C1 segment of cervical spinal cord (tissue), 14 donors: ENCODE measurements at places on chromosomes 13 and 19.

DNA sequence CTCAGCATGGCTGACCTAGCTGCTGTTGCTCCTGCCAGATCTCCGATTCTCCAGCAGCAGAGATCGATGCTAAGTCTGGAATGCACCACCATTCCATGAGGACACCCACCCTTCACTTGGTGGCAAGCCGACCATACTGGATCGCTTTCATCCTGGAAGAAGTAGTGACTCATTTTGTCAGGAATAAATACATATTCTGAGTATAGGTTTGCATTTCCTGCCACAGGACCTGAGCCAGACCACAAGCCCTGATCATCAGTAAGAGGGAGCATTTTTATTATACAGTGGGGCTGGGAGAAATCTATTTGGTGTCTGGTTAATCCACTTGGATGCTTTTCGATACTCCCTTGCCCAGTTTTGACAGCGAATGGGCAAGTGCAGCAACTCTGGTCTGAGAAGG, 10.9 kb upstream of the KCTD15 start:
- no peak for DNase-seq

GRCh38 chr13:110706570-110707372, 855 bp upstream of the CARS2 start:
- no peak for DNase-seq

DNA sequence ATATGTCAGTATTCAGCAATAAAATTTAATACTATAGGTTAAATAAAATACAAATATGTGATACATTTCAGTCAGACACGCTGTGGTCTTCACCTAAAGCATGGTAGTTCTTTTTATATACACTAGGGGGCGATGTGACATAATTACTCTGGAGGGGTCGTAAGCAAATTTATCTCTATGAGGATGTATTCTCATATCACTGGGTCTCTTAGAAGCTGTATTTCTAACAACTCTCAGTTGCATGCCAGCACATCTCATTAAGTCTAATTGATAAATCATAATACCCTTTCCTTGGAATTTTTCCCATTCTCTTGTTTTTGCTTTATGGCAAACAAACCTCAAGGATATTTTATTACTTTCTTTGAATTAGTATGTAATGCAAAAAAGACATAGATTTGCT, 3.9 kb upstream of the PCDH17 start:
- DNase-seq: no peak

DNA sequence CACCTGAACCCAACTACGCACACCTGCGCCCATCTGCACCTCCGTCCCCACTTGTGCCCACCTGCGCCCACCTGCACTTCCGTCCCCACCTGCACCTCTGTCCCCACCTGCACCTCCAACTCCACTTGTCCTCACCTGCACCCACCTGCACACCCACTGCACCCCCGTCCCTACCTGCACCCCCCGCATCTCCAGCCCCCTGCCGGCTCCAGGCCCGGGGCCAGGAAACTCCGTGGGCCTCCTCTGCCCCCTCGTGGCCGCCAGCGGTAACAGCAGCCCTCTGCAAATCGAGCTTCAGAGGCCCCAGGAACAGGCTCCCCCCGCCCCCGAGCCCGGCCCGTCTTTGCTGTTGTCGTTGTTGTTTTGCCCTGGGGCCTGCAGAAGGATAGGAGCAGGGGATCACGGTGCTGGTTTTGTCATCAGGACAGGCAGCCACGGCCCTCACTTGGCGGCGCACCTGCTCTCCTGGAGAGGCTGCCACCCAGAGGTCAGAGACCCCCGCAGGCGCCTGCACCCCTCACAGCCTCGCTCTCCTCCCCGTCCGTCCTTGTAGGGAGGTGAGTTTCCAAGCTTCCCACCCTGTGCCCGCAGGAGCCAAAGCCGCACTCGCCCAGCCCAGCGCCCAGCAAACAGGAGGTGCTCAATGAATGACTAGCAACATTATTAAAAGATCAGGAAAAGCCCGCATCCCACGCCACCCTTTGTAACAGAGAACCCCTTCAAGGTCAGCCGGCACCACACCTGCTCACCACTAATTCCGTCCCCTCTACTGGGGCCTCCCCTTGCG, 65.4 kb downstream of the GNG7 start:
- peak; percentile 37 for DNase-seq

- DNase-seq: no peak
Measured at GRCh38 chr13:79445968-79446645, 34.8 kb upstream of the NDFIP2 start.

DNA sequence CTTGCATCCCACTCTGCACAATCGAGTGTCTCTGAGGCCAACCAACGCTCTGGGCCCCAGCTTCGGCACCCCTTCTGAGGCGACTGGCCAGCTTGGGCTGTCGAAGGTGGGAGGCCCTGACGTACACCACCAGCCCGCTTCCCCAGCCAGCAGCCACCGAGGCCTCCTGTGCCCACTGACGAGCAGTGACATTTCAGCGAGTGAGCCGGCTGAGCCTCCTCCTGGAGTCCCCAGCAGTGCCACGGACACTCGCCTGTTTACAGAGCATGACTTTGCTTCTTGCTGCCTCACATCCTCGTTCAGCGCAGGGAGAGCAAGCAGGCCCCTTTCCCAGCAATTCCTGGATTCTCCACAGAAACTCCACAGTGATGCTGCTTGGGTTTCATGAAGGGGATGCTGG, 240.2 kb upstream of the MAB21L1 start:
- no peak for DNase-seq

DNA sequence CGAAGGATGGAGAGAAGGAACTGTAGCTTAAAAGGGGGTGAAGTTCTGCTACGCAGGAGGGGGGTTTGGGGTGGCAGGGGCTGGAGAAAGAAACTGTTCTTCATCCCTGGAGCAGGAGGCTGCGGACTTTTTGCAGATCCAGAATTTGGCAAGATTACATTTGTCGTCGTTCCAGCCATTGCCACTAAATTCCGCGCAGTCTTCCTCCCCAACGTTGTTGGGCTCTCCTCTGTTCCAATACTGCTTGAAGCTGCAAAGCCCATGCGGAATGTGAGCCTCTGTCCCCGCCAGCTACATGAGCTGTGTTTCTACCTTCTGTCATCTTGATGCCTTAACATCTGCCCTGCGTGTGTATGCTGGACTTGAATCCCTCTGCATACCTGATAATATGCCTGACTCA, 4.3 kb downstream of the CD209 start:
- no peak for DNase-seq

DNA sequence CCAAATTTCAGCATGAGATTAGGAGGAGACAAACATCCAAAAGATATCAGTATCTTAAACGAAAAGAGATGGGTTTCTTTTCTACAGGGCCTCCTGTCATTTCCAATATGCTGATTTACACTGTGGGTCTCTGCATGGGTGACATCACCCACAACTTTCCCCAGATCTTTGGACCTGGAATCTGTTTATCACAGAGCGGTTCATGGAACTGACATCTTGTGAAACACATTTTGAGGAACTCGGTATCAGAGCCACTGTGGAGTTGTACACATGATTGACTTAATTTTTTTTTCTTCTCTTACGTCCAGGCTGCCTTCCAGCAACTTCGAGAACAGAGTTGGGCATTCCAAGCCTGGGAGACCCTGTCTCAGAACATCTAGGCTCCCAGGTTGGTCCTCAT, 80.2 kb upstream of the SERP2 start:
- no peak for DNase-seq

- no peak for DNase-seq
Measured at GRCh38 chr19:1164684-1165531, 9.2 kb downstream of the SBNO2 start.

- DNase-seq: no peak
Measured at GRCh38 chr13:105537113-105537512, 998.3 kb downstream of the EFNB2 start.

DNA sequence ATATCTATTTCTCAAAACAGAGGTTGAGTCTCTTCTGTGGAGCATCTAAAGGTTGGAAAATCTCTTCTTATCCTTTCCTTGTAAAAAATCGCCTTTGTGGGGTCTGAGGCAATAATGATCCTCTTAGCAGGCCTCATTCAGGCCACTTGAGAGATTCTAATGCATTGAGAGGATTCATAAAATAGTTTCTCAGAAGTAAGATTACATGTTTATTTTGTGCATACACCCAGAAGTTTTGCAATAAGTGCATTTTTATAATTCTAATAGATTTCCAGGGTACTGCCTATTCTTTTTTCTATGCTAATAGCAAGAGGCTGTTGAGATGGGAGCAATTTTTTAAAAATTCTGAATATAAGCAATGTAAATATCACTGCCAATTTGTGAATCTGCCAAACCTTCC, 342.2 kb upstream of the KLF12 start:
- DNase-seq: no peak

GRCh38 chr19:45144431-45145269, 16.1 kb downstream of the NKPD1 start:
- DNase-seq: no peak

DNA sequence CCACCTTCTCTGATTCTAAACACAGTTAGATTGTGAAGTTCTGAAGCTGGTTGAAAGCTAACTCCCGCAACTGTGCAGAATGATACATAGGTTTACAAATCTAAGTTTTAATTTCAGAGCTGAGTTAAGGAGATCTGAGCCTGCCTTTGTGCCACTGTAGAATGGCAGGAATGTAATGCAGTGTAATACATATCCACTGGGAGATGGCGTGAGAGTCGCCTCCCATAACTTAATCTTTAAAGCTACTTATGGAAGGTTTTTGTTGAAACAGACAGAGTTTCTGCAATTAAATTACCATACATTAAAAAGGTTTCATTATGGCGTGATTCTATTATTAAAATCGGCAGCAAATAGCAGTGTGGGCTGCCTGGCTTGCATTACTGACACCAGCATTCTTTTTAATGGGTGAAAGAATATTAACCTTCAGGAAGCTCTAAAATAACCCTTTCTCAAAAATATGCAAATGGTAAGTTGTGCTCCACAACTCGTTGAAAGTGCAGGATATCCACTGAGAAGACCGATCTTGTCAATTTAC, 257.4 kb downstream of the OLFM4 start:
- no peak for DNase-seq

DNA sequence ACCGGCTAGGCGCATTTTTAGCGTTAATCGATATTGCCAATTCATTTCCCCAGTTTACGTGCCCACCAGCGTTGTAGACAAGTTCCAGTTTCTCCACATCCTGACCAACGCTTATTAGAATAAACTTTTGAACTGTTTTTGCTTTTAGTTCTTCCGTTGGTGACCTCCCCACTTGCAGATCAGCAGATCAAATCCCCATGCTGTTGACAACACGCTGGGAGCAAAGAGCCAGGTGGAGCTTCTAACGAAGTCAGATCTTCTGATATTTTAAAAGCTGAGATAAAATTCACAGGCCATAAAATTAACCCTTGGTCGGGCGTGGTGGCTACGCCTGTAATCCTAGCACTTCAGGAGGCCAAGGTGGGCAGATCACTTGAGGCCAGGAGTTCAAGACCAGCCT, 21.2 kb downstream of the RCN3 start:
- no peak for DNase-seq

GRCh38 chr13:99659866-99660554, 158.7 kb downstream of the TM9SF2 start:
- DNase-seq: no peak

DNA sequence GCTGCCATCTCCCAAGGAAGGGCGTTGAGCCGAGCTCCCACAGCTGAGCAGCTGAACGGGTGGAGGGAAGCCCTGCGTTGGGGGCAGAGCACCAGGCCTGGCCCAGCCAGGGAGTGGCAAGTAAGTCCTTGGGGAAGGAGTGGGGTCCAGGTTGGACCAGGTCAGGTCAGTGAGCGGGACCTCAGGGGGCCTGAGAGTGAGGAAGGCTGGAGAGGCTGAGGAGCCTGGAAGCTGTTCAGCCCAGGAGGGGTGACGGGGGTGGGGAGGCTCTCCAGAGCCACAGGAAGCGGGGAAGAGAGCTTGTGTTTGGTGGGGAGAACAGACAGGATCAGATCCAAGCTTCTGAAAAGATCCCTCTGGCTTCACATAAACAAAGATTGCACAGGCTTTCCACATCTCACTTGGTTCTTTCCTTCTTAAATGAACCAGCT, 55.4 kb upstream of the ATP12A start:
- DNase-seq: no peak

GRCh38 chr19:19204181-19204580, 967 bp upstream of the NR2C2AP start:
- DNase-seq: no peak
